Activated naive CD8-positive, alpha-beta T cell treated with anti-CD3 and anti-CD28 coated beads, Interleukin-2, amount 10 ng/mL, durations not matched to agents 7 days and 5 days (primary cell): ENCODE measurements at places on chromosomes 13 and 19. TPM values are rescaled to one million over a fixed set of nuclear protein-coding genes. Genes with fewer than 3 reads are reported as not detected.

ZNF154 gene
- 14.9 TPM for total RNA-seq

GRCh38 chr13:33107361-33107760 is 91.1 kb downstream of the KL start:
- no peak overlapping the region for H3K27ac ChIP-seq
- DNase-seq, result no peak
- H3K4me1 ChIP-seq, result no peaks in the 10 kb centered on the region
- no peaks in the 10 kb centered on the region for H3K36me3 ChIP-seq

- peaks cover 9% of the 10 kb centered on the region for H3K4me1 ChIP-seq
- no peak for DNase-seq
- no peak overlapping the region for H3K4me3 ChIP-seq
- H3K36me3 ChIP-seq, result peaks cover 11% of the 10 kb centered on the region
Observed at GRCh38 chr19:3975637-3976087, 4.8 kb upstream of the DAPK3 start.

PGLYRP2 gene
- 0.19 TPM for total RNA-seq

GRCh38 chr19:40398417-40399131 is 8.6 kb upstream of the HIPK4 start:
- no peak overlapping the region for H3K27ac ChIP-seq
- H3K4me1 ChIP-seq, result peaks cover 15% of the 10 kb centered on the region
- no peak overlapping the region for H3K4me3 ChIP-seq
- DNase-seq, result peak; percentile 47
- H3K36me3 ChIP-seq, result no peaks in the 10 kb centered on the region

DNA sequence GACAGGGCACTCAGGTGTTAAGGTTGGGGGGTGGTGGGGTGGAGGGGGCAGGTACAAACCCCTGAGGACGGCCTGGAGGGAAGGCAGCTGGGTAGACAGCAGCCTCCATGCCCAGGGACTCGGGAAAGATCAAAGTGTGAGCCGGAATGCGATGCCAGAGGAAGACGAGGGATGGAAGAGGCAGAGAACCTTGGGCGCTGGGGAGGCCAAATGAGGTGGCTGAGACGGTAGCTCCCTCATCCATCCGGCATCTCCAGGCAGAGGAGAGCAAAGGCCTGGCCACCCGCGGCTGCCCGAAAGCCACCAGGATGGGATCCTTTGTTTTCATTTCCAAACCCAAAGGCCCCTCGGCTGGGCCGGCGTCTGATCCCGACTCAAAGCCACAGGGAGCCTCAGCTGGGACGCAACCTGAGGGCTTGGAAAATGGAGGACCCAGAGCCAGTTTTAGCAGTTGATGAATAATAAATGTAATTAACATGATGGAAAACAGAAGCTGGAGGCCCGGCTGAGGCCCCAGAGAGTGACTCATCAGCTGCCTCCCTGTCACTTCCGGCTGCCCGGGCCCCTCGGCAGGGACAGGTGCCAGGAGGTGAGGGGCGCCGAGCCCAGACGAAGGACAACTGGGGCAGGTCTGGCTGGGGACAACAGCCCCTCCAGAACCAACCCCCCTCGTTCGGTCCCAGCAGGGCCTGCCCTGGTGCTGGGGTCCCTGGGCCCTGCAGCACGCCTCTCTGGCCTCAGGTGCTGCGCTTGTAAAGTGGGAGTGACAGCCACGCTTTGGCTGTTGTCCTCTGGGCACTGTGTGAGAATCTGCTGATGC is 61.6 kb downstream of the CEBPG start:
- H3K27ac ChIP-seq, result no peak overlapping the region
- DNase-seq, result no peak
- no peak overlapping the region for H3K4me3 ChIP-seq
- no peaks in the 10 kb centered on the region for H3K27me3 ChIP-seq

- H3K27ac ChIP-seq, result no peak overlapping the region
- H3K27me3 ChIP-seq, result no peaks in the 10 kb centered on the region
- DNase-seq, result no peak
- no peaks in the 10 kb centered on the region for H3K4me1 ChIP-seq
Observed at GRCh38 chr19:27740396-27740795, 1472.6 kb downstream of the UQCRFS1 start.

GRCh38 chr19:35557539-35558399 is 5.7 kb downstream of the ATP4A start:
- no peaks in the 10 kb centered on the region for H3K36me3 ChIP-seq
- H3K4me3 ChIP-seq, result peak overlapping the region; percentile 84
- DNase-seq, result peak; percentile 70
- H3K27me3 ChIP-seq, result peaks cover 36% of the 10 kb centered on the region
- H3K27ac ChIP-seq, result no peak overlapping the region

DNA sequence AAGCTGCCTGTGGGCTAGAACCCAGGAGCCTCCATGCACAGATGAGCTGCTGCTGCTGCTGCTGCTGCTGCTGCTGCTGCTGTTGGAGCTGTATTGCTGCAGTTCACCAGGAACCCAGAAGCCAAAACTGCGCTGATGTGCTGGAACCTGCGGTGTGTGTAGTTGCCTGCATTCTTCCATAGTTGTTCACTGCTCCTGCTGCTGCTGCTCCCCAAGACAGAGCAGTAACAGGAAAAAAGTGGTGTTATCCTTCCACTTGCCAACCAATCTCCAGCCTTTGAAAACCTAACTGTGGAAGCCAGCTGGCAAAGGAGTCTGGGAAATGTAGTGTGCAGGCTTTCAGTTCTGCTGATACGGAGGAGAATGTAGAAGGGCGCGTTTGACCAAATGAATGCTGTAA is 37.9 kb downstream of the ARHGAP35 start:
- DNase-seq, result no peak
- peaks cover 14% of the 10 kb centered on the region for H3K4me1 ChIP-seq
- H3K27me3 ChIP-seq, result no peaks in the 10 kb centered on the region
- peaks cover 7% of the 10 kb centered on the region for H3K36me3 ChIP-seq

GRCh38 chr13:44487989-44488388 is 88.1 kb downstream of the TSC22D1 start:
- no peak for DNase-seq
- H3K4me1 ChIP-seq, result peaks cover 12% of the 10 kb centered on the region
- peaks cover 1% of the 10 kb centered on the region for H3K36me3 ChIP-seq
- H3K4me3 ChIP-seq, result no peak overlapping the region

AZU1 gene
- 0.25 TPM for total RNA-seq

DNA sequence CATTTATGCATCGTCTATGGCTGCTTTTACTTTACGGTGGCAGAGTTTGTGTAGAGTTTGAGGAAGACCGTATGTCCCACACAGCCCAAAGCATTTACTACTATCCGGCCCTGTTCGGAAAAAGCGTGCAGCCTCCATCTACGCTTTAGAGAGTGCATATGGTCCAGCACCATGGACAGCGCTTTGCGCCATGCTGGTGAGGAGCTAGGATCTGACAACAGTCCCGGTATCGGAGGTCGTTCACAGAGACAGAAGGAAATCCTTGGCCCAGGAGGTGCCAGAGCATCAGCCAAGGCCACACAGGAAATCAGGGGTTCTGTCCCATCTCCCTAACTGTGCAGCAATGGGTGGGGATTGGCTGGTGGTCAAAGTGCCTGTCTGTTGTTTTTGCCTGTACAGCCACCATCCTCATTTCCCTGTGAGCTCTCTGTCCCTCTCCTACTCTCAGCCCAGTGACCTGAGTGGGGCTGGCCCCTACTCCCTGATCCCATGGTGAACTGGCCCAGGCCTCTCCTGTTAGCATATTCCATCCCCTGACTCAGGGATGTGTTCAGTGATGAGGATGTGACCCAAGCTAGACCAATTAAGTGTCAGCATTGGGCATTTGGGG is 16.2 kb upstream of the PRODH2 start:
- H3K4me1 ChIP-seq, result no peaks in the 10 kb centered on the region
- no peak overlapping the region for H3K27ac ChIP-seq
- H3K36me3 ChIP-seq, result no peaks in the 10 kb centered on the region

NAPA gene
- total RNA-seq, result 96.4 TPM

- H3K27me3 ChIP-seq, result no peaks in the 10 kb centered on the region
- H3K36me3 ChIP-seq, result peaks cover 50% of the 10 kb centered on the region
- H3K4me1 ChIP-seq, result no peaks in the 10 kb centered on the region
- no peak for DNase-seq
- no peak overlapping the region for H3K27ac ChIP-seq
Observed at GRCh38 chr19:58417071-58417470, 8.6 kb downstream of the ZNF584 start.

DNA sequence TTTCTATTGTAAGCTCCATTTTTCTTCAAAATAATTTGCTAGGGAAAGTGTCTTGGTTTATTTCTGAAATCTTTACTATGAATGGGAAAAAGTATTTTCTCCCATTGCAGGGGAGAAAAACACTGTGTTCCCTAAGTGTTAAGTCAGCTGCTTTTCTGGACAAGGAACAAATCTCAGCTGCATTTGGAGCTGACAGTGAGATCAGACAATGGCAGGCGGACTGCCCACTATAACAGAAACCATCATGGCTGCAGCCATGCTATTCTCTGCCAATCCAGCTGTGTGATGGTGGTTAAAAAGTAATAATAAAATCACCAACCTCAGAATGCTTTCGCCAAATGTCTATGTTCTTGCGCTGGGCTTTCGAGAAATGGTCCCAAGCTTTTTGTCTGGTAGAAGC is 302.7 kb downstream of the DNAJC15 start:
- no peak overlapping the region for H3K27ac ChIP-seq
- H3K4me3 ChIP-seq, result no peak overlapping the region
- peaks cover 8% of the 10 kb centered on the region for H3K27me3 ChIP-seq
- no peak for DNase-seq

- no peak overlapping the region for H3K27ac ChIP-seq
- H3K27me3 ChIP-seq, result no peaks in the 10 kb centered on the region
- no peaks in the 10 kb centered on the region for H3K36me3 ChIP-seq
- DNase-seq, result no peak
- H3K4me3 ChIP-seq, result peak overlapping the region; percentile 15
- H3K4me1 ChIP-seq, result peaks cover 8% of the 10 kb centered on the region
Observed at GRCh38 chr13:44117351-44117750, 237.6 kb downstream of the LACC1 start.

DNA sequence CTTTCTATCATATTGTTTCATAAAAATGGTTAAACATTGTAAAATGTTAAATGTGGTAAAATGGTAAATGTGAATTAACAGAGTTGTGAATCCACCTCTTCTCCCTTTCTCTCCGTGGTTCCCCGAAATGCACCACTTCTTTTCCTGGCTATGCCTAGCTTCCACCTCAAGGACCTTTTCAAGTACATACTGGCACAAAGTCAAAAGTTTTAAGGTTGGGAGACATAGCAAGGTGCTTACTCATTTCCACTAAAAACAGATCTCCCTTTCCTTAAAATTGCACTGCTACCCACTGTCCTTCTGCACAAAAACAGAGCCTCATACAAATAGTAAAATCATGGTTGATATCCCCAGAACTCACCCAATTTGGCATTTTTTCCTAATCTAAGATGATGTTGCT is 558.2 kb downstream of the SLITRK6 start:
- DNase-seq, result no peak
- no peaks in the 10 kb centered on the region for H3K36me3 ChIP-seq
- no peak overlapping the region for H3K27ac ChIP-seq
- H3K4me3 ChIP-seq, result no peak overlapping the region

- H3K36me3 ChIP-seq, result peaks cover 45% of the 10 kb centered on the region
- DNase-seq, result peak; percentile 68
- H3K27ac ChIP-seq, result peak overlapping the region; percentile 86
- no peaks in the 10 kb centered on the region for H3K27me3 ChIP-seq
- H3K4me3 ChIP-seq, result peak overlapping the region; percentile 68
Observed at GRCh38 chr19:8487137-8487851, 15.1 kb downstream of the PRAM1 start.

CGB3 gene
- not detected for total RNA-seq

GRCh38 chr19:55304279-55304978 is 20.6 kb downstream of the BRSK1 start:
- H3K36me3 ChIP-seq, result peaks cover 7% of the 10 kb centered on the region
- H3K4me3 ChIP-seq, result no peak overlapping the region
- no peak for DNase-seq
- no peak overlapping the region for H3K27ac ChIP-seq
- H3K4me1 ChIP-seq, result peaks cover 8% of the 10 kb centered on the region

GRCh38 chr13:71499235-71499634 is 367.8 kb downstream of the DACH1 start:
- H3K4me3 ChIP-seq, result no peak overlapping the region
- H3K27ac ChIP-seq, result no peak overlapping the region
- H3K36me3 ChIP-seq, result no peaks in the 10 kb centered on the region
- DNase-seq, result no peak
- no peaks in the 10 kb centered on the region for H3K4me1 ChIP-seq

DNA sequence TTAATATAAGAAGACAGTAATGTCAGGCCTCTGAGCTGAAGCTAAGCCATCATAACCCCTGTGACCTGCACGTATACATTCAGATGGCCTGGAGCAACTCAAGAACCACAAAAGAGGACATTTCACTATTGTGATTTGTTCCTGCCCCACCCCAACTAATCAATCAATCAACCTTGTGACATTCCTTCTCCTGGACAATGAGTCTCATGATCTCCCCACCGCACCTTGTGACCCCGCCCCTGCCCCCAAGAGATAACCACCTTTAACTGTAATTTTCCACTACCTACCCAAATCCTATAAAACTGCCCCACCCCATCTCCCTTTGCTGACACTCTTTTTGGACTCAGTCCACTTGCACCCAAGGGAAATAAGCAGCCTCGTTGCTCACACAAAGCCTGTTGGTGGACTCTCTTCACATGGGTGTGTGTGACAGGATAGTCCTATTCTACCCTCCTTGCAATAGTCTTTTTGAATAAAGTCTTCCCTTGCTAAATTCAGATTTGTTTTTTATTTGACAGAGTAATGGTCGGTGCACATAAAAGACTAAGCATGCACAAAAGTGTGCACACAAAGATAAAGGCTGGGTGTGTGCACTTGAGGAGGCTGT is 14.0 kb downstream of the CD70 start:
- peaks cover 2% of the 10 kb centered on the region for H3K4me1 ChIP-seq
- H3K27ac ChIP-seq, result no peak overlapping the region
- no peak for DNase-seq
- no peak overlapping the region for H3K4me3 ChIP-seq

NCR1 gene
- 0.34 TPM for total RNA-seq

FARSA gene
- 69.2 TPM for total RNA-seq

ZNF792 gene
- 21.4 TPM for total RNA-seq

NLRP5 gene
- total RNA-seq, result not detected

ZNF28 gene
- total RNA-seq, result 24.2 TPM

DNA sequence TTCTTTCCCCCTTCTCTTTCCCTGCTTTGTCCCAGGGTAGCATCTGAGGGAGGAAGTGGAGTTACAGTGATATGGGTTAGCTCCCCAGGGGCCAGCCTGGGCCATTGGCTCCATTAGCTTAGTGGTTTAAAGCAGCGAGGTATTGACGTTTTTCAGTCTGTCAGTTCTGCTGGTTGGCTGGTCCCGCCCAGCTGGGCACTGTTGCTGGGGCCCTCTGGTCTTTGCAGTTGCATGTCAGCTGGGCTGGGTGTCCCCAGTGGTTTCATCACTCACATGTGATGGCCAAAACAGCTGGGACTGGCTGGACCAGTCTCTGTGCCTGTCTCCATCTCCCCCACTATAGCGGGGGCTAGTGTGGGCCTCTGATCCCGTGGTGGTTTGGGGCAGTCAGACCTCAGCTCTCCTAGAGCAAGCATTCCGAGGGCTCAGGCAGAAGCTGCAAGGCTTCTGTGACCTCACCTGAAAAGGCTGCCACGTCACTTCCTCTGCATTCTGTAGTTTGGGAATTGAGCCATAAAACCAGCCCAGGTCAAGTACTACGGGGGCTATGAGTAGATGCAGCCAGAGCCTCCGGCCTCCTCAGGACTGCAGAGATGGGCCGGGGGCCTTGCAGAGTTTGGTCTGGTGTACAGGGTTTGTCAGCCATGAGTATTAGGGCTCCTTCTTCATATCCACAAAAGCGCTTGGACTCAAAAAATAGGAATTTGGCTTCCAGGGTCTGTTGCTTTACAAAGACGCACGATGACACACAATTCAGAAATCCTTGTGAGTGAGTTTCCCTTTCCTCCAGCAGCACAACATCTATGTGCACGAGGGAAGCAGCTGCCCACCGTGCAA is 30.0 kb downstream of the TSSK6 start:
- H3K27ac ChIP-seq, result peak overlapping the region; percentile 81
- peaks cover 4% of the 10 kb centered on the region for H3K36me3 ChIP-seq
- H3K4me3 ChIP-seq, result no peak overlapping the region
- peaks cover 49% of the 10 kb centered on the region for H3K4me1 ChIP-seq
- no peak for DNase-seq
